Right hindlimb (tissue), 1 donor: ENCODE measurements at places on chromosomes 1 and 21.

DNA sequence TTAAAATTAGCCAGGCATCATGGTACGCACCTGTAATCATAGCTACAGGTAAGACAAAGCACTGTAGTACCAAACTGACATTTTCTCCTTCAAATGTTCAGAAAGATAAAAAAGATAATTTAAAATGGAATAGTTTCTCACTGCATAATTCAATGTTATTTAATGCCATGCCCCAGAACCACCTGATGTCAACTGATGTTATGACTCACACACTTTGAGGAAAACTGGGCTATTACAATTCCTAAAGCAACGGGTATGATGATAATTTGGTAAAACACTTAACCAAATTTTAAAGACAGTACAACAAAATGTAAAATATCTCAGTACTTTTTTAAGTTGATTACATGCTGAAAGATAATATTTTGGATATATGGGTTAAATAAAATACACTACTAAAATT is 22.9 kb upstream of the PLEKHO1 start:
- no peak for DNase-seq

- DNase-seq: no peak
Observed at GRCh38 chr1:9380711-9381110, 88.0 kb downstream of the SPSB1 start.

GRCh38 chr1:95257758-95258157 is 23.7 kb downstream of the RWDD3 start:
- no peak for DNase-seq

DNA sequence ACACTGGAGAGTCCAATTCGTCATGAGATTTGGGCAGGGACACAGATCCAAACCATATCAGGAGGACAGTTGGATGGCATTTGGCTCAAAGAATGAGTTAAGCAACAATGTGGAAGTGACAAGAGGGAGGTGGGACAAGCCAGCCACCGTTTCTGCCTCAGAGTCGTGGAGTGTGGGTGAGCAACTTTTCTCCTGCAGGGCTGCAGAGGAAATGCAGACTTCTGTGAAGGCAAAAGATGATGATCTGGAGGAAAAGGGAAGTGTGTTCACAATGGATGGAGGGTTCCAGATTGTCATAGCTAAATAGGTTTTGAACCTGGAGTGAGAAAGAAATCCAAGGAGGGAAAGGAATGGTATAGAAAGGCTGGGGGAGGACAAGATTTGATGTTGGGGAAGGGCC is 16.4 kb upstream of the KANK4 start:
- DNase-seq: no peak

GRCh38 chr1:243946946-243947345 is 96.9 kb upstream of the AKT3 start:
- no peak for DNase-seq

GRCh38 chr1:246773213-246773641 is 49.0 kb downstream of the SCCPDH start:
- DNase-seq: no peak

DNA sequence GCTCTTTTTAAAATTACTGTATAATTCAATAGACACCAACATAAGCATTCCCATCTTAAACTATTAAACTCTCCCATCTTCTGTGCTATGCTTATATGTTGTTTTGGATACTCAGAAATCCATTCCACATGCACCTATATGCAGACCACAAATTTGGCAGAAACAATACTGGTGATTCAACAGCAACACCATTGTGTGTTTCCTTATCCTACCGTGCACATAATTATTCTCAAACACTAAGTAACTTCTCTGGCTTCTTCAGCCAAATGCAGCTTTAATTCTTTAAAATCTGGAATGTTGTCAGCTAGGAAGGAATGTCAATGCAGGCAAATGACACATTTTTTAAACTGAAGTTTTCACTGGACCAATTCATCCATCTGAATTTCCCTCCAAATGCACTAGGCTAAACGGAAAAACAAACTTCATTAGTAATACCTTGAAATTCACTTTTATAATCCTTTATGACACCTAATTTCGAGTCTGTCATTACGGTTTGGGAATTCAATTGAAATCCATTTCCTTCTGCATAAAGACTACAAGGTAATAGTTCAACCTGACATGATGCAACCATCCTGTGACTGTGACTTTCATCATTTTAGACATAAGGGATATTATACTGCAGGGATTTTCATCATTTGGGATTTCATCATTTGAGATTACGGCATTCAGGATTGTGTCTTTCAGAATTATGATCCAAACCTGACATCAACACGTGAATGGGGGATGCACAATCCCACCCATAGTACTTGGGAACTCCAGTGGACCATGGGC is 308.5 kb downstream of the LTN1 start:
- no peak for DNase-seq

DNA sequence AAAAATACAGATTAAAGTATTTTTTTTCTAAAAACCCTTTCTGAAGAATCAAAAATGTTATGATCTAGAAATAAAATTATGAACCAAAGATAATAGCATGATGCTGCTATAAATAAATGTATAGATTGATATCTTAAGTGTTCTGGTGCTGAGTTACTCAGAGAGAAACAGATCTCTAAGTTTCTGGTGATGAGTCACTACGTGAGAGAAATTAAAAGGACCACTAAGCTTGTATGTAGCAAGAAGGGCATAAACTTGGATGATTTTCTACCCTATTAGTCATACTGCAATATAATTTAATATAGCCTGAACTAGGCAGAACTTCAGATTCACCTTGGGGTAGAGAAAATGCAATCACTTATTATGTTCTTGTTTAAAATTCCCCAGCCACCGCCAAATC is 514.8 kb downstream of the AMY1C start:
- no peak for DNase-seq
